ENCODE measurements at places on chromosomes 12 and 14. TPM values are rescaled to one million over a fixed set of nuclear protein-coding genes. Genes with fewer than 3 reads are reported as not detected.

ATF7 gene
- total RNA-seq: 61.2 TPM

RPL6 gene
- total RNA-seq: 892 TPM

PAX9 gene
- total RNA-seq: 0.10 TPM

HOTAIR gene
- total RNA-seq: 4.8 TPM

NOXRED1 gene
- 0.52 TPM for total RNA-seq

KIF5A gene
- total RNA-seq: 0.10 TPM

CCDC197 gene
- total RNA-seq: not detected

ASPG gene
- 3.2 TPM for total RNA-seq

RPAP3 gene
- total RNA-seq: 24.0 TPM

ADCY4 gene
- 35.2 TPM for total RNA-seq

LRTM2 gene
- total RNA-seq: not detected

KRT77 gene
- not detected for total RNA-seq

ASB2 gene
- 66.5 TPM for total RNA-seq

NFE2 gene
- total RNA-seq: 1.6 TPM

Data from posterior vena cava (tissue), 2 donors.